Activated CD4-positive, alpha-beta T cell treated with anti-CD3 and anti-CD28 coated beads for 36 hours (primary cell): ENCODE measurements at places on chromosomes 11 and 22.

DNA sequence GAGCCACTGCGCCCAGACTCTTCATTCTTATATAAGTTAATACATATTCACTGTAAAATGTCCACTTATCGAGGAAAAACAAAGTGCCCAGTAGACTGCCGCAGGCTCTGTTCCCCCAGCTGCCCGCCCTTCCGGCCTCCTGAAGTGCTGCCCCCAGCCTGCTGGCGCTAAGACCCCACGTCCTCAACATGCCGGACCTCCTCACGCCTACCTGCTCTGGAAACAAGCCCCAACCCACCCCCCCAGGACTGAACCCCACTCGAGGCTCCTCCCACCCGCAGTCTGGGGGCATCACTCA is 1.1 kb downstream of the GATD1 start:
- DNase-seq, result no peak

- no peak for DNase-seq
These were observed 11.0 kb downstream of the TRPM5 start for GRCh38 chr11:2433106-2433925.

DNA sequence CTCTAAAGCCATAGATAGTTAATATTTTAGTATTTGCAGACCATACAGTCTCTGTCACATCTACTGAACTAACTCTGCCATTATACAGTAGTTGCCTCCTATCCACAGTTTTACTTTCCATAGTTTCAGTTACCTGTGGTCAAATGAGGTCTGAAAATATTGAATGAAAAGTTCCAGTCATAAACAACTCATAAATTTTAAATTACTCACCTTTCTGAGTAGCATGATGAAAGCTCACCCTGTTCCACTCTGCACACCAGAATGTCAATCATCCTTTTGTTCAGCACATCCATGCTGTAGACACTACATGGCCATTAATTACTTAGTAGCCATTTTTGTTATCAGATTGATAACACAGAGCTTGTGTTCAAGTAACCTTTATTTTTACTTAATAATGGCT is 51.7 kb upstream of the ME3 start:
- DNase-seq, result no peak

GRCh38 chr11:37788141-37788877 is 1190.3 kb upstream of the RAG2 start:
- DNase-seq, result no peak

DNA sequence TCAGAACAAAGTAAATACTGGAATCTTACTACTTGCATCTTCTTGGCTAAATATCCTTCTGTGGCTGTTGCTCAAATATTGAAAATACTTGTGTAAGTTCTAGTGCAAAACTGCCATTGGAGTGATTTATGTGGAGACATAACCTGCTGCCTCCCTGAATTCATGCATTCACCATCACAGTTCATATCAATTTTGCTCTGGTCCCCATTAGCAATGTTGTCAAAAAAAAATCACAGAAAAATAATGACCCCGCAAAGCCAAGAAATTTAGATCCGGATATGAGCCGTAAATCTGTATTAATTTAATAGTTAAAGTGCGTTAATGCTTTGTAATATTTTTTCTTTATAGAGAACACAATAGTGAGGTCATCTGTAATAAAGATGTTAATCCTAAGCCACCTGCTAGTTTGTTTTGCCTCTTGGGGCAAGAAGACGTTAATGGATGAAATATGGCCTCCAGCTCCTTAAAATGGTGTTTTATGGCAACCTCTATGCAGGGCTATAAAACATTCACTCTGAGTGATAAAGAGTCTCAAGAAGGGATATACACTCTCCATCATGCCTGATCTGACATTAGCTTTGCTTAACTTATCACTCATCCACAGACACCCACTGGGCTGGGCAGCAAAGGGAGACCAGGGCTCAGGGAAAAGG is 255.9 kb downstream of the INSC start:
- DNase-seq, result no peak

GRCh38 chr11:73374151-73374550 is 2.0 kb upstream of the RELT start:
- DNase-seq, result no peak

GRCh38 chr11:44519989-44520737 is 45.3 kb upstream of the CD82 start:
- DNase-seq, result no peak

GRCh38 chr11:77542296-77542695 is 47.5 kb upstream of the AQP11 start:
- no peak for DNase-seq

- DNase-seq, result no peak
These were observed 61.5 kb downstream of the RPUSD4 start for GRCh38 chr11:126149759-126150625.

- peak; percentile 79 for DNase-seq
These were observed 36.3 kb downstream of the BCR start for GRCh38 chr22:23216461-23217170.

DNA sequence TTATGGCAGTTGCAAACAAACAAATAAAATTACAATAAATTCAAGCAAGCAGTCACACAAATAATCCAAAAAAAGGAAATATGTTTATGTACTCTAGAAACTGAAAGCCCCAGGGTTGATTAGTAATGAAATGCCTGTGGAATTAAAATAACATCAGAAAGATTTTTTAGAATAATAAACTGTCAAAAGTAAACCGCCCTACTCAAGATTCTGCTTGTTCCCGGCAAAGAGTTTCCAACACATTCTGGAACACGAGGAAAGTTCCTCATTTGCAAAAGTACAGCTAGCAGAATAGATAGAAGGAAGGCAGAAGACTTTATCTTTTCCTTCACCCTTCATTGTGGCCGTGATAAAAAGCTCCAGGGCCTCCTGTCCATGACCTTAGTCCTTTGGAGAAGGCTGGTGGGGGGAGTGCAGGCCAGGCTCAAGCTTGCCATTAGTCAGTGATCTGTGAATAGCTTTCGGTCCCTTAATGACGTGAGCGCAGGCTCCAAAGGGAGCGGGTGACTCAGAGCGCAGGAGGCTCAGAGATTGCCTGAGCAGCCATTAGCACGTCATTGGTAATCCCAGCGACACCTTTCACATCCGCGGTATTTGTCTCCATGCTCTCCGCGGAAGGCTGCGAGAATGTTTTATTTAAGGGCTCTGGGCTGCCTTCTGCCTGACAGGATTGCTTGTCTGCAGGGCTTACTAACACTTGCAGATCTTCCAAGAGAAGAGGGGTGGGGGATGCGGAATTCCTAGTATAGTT is 458.3 kb downstream of the METTL15 start:
- peak; percentile 6 for DNase-seq

DNA sequence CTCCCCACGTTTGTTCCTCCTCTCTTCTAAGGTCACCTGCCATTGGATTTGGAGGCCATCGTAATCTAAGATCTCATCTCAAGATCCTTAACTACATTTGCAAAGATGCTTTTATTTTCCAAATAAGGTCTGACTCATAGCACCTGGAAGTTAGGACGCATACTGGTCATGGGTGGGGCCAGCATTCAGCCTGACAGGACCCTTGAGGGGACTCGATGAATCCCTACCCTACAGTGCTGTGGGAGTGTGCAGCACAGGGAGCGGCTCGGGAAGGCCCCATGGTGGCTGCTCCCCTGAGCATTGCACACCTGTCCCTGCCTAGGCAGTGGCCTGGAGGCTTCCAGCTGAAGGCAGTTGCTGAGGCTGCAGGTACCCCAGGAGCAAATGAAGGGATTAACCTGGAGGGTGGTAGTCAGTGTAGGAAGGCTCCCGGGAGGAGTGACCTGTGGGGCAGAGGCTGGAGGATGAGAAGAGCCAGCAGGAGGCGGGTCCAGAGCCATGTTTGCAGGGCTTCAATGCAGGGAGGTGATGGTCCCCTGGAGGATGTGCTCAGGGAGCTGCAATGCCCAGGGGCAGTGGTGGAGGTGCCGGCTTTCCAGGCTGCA is 362.2 kb downstream of the CTTN start:
- no peak for DNase-seq

DNA sequence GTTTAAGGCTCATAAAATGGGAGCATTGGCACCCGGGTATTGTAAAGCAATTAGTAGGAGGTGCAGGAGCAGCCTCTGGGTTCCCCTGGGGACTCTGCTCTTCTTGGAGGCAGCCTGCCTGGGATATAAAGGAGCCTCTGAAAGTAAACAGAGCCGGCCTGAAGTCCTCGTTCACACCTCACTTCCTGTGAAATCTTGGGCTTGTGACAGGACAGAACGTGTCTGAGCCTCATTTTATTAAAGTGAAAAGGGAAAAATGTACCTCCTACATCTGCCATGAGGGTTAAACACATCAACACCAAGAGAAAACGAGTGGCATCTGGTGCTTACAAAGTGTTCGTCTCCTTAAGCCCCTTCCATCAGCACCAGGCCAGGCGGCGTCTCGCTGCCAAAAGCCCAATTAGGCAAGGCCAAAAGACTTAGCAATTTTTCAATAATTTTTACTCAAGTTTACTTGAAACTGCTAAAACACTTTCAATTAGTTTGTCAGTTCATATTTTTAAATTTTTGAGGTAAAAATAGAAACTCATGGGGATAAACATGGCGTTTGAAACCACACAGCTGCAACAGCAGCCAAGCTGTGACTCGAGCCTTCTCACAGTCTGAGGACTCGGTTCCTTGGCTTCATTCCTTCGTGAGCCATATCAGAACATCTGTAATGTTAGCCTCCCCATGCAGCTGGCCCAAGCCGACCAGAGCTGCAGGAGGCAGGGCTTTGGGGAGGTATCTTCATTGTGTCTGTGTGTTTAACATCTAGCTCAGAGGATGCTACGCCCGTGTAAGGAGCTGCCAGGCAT is 33.6 kb downstream of the MAP6 start:
- DNase-seq, result no peak

DNA sequence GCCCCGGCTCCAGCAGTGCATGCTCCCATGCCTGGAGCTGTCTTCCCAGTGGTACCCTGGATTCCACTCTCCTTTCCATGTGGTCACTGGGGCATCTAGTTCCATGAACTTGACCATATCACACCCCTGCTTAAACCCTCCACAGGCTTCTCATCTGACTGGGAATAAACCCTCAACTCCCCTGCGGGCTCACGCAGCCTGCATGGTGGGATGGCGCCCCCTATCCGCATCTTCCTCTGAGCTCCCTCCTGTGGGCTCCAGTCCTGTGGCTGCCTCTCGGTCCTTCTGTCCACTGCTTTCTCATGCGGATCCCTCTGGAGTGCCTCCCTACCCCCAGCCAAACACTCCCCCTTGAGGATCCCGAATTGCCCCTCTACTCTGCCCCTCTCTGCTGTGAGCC is 41.4 kb upstream of the TTLL12 start:
- DNase-seq, result peak; percentile 65

DNA sequence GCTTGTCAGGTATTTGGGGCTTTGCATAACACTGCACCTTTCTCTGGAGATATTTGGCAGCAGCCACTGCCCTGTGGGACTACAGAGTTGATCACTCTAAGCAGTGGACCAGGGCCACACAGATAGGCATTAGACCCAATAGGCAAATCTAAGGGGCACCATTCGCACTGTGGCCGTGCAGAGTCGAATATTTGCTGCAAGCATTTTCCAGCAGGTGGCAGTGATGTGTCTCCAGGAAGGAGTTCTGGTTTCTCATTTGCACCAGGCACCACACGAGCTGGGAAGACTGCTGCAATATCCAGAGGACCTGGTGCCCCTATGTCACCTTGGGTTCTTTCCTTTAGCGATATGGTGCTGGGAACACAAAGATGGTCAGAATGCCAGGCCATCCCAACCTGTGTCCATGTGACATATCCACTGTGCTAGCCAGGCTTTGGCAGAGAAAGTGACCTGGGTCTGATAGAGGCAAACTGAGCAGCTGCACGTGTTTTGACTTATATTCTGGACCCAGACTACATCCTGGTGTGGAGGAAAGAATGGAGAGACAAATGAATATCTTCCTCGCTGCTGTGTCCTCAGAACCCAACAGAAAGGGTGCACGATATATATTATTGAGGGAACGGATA is 318.7 kb downstream of the BUD13 start:
- peak; percentile 54 for DNase-seq

- DNase-seq, result no peak
These were observed 66.8 kb downstream of the BRD1 start for GRCh38 chr22:49760630-49761571.

DNA sequence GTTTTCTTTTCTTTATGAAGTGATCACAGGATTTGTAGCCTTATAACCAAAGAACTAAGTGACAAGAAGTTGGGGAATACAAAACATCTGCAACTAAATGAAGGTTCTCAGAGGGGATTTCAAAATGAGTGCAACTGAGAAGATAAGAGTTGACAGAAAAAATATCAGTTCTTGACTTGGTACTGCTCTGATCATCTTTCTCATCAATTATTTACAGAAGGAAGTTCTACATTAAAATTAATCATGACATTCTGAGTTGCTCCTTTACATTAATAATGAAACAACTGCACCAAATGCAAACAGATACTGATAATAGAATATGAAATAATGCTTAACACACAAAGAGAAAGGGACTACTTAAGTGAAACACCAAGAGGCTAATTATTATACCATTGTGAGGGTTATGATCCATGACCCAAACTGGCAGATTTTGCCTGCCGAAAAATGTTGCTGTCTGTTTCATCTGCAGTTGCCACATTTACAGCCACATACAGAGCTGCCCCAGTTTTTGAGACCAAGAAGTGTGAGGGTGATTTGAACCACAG is 561.9 kb upstream of the ANO5 start:
- DNase-seq, result no peak

- DNase-seq, result no peak
These were observed 24.6 kb downstream of the ATXN10 start for GRCh38 chr22:45696227-45696626.

DNA sequence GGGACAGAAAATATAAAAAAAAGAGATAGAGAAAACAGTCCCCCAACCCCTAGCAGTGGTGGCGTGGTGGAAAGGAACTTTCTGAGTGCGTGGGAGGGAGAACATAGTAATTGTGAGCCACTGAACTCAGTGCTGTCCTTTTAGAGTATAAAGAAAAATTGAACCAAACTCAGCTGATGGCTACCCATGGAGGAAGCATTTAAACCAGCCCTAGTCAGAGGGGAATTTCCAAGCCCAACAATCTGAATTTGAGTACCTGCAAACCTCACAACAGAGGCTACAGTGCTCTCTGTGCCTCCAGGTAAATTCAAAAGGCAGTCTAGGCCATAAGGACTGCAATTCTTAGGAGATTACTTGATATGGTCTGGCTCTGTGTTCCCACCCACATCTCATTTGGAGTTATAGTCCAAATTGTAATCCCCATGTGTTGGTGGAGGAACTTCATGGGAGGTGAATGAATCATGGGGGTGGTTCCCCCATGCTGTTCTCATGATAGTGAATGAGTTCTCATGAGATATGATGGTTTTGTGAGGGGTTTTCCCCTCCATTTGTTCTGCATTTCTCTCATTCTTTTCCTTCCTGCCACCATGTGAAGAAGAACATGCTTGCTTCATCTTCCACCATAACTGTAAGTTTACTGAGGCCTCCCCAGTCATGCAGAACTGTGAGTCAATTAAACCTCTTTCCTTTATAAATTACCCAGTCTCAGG is 687.8 kb downstream of the FAM181B start:
- DNase-seq, result no peak
